ENCODE measurements at places on chromosomes 12 and 14. TPM values are rescaled to one million over a fixed set of nuclear protein-coding genes. Genes with fewer than 3 reads are reported as not detected.

The CCDC177 gene
- total RNA-seq: not detected

The OAS2 gene
- 12.5 TPM for total RNA-seq

The MSRB3 gene
- total RNA-seq: 329 TPM

- no peak for DNase-seq
Observed at GRCh38 chr12:57852620-57853500, 6.3 kb upstream of the CTDSP2 start.

GRCh38 chr14:91286530-91286937, 42.0 kb upstream of the GPR68 start:
- DNase-seq: peak; percentile 92

DNA sequence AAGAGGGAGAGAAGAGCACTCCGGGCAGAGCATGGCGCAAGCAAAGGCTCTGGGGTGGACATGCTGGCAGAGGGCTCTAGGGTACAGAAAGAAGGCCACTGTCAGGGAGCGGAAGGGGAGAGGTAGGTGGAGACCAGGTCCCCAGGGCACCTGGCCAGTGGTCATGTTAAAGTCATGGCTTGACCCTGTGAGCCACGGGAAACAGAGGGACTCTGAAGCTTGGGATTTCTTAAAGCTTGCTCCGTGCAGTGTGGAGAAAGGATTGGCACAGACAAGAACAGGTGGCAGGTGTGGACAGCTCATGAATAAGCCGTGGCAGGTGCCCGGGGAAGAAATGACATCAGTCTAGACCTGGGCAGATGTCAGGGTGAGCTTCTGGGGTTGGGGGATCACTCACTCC, 413.8 kb downstream of the BCL11B start:
- no peak for DNase-seq
